ENCODE measurements at places on chromosomes 16 and 17.
A peak's percentile ranks its signal among the peaks of the same experiment; 100 is the strongest.

- DNase-seq: no peak
These were observed 6.2 kb downstream of the GINS2 start for GRCh38 chr16:85682516-85682915.

DNA sequence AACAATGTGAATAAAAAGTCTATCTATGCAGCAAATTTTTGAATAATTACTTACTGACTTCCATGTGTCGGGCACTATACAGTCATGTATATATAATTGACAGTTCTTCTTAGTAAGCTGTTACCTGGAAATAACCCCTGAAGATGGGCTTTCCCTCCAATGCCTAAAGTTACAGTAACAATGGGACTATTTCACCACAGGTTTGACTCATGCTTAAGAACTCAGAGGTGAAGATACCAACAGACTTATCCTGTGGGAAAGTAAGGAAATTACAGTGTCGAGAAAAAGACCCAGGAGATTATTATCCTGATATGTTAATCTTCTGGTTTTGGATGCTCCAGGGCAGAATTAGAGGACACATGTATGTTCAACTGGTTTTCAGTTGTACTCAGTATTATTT lies 601.5 kb upstream of the SOX9 start:
- peak; percentile 97 for DNase-seq

GRCh38 chr17:48960834-48961515 lies 7.4 kb downstream of the GIP start:
- DNase-seq: no peak

DNA sequence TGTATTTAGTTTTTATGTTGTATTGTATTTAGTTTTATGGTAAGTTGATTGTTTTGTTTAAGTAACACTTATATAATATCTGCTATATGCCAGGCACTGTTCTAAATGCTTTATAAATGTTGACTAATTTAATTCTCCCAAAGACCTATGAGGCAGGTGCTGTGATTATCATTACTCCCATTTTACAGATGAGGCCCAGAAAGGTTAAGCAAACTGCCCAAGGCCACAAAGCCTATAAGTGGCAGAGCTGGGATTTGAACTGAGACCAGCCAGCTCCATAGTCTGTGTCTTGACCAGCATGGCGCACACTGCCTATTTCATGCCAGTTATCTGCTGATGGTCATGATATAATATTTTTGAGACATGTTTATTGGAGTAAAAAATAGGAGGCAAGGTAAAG lies 24.0 kb downstream of the IL21R start:
- no peak for DNase-seq

DNA sequence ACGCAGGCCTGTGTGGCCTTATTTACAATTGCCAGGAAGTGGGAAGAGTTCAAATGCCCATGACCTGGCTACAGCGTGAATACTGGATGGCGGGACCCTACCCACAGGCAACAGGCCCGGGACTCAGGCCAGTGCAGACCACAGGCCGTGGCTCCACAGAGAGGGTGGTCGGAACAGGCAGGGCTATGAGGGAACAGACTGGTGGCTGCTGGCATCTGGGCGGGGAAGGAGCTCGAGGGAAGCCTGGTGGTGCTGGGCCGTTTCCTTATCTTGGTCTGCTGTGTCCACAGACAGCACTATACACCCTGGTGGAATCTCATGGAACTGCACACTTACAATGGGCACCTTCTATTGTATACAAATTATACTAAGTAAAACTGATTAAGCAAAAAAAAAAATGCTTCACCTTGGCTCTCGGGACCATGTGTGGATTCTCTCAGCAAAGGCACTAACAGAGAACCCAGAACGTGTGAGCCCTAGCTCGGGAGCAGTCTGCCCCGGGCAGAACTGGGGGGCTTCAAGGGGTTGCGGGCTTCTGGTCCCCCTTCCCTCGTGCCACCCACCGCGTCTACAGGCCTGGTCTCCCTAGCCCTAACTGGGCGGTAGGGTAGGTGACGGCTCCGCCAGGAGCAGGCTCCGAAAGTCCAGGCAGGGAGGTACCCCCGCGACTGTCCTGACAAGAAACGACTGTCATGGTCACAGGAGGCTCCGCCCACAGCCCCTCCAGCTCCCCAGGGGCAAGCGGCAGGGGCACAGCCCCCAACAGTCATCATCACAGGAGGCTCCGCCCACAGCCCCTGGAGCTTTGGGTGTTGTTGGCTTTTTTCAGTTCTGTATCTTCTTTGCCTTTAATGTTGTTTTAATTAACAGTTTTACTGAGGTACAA lies 21.8 kb downstream of the CEP131 start:
- DNase-seq: peak; percentile 74

DNA sequence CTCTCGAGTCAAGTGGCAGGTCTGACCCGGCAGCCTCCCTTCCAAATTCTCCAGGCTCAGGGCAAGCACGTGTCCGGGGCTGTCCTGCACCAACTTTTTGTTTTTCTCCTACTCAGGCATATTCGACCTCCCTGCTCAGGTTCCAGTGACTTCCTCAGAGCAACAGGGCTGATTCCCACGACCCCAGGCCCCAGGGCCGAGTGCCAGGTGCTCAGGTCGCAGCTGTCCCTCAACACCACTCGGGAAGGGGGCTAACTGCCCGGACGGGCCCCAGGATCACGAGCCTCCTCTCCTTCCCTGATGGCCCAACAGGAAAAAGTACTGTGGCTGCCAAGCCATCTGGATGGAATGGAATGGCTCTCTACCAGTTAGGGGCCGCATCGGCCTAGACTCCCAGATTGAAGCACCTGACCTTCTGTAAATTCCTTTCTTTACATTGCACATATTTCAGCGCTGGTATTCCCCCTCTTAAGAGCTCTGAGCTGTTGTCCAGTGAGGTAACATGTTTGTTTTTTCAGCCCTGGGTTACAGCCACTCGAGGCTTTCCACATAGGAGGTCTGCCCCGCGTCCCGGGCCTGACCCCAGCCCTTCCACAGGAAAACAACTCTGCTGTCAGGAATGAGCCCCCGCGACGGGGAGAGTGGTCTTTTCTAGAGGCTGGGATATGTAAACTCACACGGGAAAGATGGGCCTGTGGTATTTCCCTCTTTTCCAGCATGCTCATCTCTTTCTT lies 25.0 kb downstream of the NXN start:
- no peak for DNase-seq

DNA sequence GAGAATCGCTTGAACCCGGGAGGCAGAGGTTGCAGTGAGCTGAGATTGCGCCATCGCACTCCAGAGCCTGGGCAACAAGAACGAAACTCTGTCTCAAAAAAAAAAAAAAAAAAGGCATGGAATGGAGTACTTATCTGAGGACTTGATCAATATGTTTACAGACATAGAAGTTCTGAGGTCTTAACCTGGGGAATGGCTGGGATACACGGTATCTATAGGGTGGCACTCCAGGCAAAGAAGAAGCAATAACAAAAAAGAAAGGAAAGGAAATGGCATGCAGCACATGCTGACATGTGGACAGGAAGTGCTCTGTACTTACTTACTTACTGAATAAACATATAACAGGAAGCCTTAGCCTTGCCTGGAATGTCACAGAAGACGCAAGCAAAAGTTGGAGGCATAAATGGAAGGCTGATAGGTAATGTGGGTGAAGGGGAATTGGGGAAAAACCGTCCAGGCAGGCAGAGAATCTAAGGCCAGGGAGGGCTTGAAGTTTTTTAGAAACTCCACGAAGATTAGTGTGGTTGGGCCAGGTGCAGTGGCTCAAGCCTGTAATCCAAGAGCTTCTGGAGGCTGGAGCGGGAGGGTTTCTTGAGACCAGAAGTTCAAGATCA lies 10.1 kb upstream of the SPOP start:
- no peak for DNase-seq

- no peak for DNase-seq
These were observed 57.3 kb downstream of the EPN2 start for GRCh38 chr17:19294443-19294842.

DNA sequence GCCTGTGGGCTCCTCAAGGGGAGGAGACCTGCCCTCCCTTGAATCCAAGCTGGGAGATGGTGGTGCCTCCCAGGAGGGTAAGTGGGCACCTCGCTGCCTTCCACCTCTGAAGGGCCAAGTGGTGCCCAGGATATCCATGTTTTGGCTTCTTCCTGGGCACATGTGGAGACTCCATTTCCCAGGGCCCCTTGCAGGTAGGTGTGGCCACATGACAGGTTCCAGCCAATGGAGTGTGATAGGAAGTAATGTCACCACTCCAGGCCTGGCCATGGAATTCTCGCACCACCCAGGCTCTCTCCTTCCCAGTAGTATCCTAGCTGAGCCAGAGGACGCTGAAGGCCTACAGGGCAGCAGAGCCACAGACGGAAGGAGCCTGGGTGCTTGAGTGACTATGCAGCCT lies 17.6 kb upstream of the PEMT start:
- no peak for DNase-seq

GRCh38 chr17:44708401-44709263 lies at the start of gene DBF4B:
Gene DBF4B, plus strand, starts transcription at chr17:44708665. Its CDS starts 156 bp downstream, at chr17:44708821.
- peak; percentile 89 for DNase-seq

DNA sequence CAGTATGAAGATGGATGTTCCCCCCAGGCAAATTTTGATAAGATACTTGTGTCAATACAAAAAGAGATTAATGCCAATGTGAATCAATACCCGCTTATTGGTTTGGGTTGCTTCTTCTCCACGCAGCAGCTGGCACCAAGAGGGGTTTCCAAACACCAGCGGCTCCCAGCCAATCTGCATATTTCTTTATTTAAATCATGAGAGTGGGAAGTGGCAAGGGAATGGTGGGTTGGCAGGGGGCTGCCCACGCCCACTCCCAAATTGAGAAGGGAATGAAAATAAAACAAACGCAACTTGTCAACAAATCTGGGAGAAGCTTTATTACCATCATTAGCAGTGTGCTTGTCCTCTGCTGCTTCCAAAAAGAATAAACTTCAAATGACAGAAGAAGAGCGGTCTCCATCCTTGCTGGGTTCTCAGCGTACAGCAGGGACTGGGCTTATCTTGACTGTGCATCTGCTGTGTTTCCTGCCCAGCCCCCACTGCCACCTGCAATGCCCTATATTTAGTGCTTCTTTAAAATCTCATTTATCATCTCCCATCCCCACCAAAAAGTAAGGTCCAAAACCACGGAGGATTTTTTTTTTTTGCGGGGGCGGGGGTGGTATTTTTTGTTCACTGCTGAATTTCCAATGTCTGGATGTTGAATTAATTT lies 34.9 kb upstream of the C16orf78 start:
- DNase-seq: no peak

DNA sequence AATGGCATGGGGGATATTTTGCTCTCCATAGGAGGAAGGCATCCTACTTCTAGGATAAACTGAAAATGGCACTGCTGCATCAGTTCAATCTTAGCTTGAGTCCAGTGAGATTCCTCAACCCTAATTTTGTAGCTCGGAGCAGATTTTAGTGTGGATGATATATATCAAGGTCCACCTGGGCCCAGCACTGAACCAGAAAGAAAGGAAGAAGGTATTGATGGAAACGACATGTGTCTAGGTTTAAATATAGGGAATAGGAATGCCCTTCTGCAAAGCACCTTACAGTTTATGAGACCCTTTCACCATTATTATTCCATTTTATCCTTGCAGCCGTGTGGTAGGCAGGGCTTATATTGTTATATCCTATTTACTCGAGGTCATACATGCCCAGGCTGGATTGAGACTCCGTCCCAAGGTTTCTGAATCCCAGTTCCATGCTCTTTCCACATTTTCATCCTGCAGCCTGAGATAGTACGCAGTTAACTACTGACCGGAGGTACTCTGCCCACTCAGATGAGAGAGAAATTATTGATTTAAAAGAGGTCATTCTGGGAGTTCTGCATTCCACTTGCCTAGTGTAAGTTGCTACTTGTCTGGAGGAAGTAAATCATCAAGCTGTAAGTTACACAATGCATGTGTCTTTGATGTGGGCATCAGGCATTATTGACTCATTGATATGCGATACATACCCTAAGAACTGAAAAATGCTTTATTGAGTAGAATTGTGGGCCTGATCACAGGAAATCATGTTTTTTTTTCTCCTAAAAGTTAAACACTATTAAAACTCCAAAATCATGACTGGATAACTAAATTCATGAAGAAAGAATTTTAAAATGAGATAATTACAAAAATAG lies 10.1 kb downstream of the KRT39 start:
- peak; percentile 98 for DNase-seq

- no peak for DNase-seq
These were observed 14.1 kb downstream of the MAP3K14 start for GRCh38 chr17:45302649-45303173.

GRCh38 chr17:75808905-75809621 lies 24.5 kb downstream of the UNK start:
- DNase-seq: peak; percentile 67

- DNase-seq: peak; percentile 77
These were observed 5.8 kb downstream of the ITPRIPL2 start for GRCh38 chr16:19119564-19119963.

- no peak for DNase-seq
These were observed 452.2 kb downstream of the KCNJ2 start for GRCh38 chr17:70621566-70621965.

DNA sequence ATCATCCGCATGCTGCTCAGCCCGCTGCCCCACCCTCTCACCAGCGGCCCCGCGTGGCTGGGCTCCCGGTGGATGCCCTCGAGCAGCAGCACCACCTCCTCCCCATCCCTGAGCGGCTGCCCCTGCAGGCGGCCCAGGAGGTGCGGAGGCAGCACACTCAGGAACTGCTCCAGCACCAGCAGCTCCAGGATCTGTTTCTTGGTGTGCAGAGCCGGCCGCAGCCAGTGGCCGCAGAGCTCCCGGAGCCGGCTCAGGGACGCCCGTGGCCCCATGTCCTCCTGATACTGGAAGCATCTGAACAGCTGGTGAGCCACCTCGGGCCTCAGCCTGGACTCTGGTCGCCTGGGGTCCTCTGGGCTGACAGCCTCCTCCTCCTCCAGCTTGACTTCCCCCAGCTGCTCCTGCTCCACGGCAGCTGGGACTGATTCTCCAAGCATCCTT lies 6.6 kb downstream of the ZSCAN10 start:
- DNase-seq: no peak

DNA sequence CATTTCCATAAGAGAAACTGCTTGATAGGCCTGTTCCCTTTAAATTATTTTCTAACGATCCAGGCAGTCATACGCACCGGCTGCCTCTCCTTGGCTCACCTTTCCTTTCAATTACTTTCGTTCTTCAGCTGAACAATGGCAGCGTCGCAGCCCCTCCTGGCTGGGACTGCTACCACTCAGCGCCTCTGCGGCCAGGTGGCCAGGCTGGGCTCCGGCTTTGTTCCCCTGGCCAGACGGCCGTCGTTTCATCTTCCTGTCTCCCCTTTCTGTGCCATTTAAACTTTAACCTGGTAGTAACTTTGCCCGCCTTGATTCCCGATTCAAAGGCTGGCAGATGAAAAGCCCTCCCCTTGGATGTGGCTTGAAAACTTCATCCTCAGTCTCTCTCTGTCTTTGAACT lies 79.0 kb downstream of the C16orf78 start:
- no peak for DNase-seq

All from epithelial cell of esophagus (primary cell).